IMR-90 (cell line): ENCODE measurements at places on chromosomes 2 and 18. TPM values are rescaled to one million over a fixed set of nuclear protein-coding genes. Genes with fewer than 3 reads are reported as not detected.

DNA sequence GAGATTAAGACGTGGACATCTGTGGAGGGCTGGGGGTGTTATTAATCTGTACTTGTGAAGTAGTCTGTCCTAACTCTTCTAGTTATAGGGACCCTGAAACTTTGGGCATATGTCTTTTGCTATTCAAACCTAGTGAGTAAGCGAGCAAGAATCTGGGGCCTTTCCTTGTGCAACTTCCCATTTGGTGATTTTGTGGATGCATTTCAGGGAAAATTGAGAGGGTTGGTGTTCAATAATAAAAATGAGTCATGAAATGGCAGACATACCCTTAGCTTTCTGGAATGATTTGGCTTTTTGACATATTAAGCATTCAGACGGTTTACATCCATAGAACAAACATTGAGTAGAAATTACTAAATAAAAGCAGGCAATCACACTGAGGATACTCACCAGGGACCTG, 17.0 kb downstream of the COL4A4 start:
- no peak for DNase-seq

GPR35 gene
- 0.28 TPM in 1 of 2 replicates, not detected in the other for total RNA-seq

GRCh38 chr2:170716851-170717598, 1.9 kb downstream of the SP5 start:
- DNase-seq, result peak; percentile 5

RMDN2 gene
- 2.3 and 5.8 TPM in 2 replicates for total RNA-seq

DNA sequence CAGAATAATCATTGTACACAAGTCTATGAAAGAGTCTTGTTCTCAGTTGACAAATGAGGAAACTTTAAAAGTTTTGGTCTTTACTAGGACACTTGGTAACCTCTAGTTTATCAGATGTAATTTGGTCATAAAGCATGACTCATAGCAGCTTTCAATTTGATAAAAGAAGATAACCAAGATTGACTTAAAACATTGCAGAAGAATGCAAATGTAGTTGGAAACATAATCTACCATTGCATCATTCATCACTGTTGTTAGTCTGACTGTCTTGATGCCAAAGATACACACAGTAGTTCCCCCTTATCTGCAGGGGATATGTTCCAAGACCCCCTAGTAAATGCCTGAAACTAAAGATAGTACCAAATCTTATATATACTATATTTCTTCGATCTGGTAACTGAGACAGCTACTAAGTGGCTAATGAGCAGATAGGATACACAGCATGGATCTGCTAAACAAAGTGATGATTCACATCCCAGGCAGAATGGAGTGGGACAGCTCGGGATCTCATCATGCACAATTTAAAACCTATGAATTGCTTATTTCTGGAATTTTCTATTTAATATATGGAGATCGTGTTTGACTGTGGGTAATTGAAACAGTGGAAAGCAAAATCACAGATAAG, 131.4 kb upstream of the CCDC68 start:
- DNase-seq, result peak; percentile 5

TFCP2L1 gene
- total RNA-seq, result not detected in 2 replicates

DNA sequence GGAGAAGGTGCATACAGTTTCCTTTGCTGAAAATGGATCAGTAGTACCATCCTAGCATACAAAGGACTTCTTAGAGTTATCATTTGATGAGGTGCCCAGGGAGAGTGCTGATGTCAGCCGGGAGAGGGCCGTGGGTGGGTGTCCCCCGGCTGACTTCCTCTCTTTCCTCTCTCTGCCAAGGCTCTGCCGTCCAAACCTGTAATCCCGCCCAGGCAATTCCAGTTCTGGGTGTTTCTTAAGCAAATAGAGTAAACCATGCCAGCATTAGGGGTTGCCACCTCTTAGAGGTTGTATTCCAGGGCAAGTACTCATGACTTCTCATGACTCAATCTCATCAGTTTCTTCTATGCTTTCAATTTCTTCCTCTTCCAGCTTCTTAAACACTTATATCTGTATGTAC, 117.2 kb downstream of the GATA6 start:
- no peak for DNase-seq

DNA sequence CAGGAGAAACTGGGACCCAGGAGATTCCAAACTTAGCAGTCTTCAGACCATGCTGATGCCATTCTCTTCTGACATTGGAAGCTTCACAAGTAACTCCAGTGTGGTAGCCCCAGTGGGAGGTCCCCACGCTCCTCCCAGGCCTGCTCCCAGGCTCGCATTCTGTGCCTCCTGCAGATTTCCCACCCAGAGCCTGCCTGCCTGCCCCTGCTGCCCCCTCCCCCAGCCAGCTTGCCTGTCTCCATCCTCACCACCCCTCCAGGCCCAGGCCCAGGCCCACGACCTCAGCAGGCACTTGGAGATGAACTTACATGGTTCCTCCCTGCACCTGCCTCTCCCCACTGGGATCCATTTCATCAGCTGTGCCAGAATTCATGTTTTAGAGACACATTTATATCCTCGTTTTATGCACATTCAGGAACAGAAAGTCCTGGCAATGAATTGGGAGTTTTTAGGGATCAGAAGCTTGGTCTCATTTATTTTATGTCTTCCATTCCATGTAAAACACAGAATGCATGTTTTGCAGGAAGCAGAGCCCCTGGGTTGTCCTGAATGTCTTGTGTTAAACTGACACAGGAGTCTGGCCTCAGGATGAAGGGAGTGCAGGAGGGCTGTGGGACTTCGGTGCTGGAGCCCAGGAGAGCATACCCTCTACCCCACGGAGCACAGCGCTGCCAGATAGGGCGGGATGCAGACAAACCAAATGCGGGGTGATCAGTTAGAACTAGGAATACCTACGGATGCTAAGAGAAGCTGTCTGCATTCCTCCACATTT, 150.5 kb downstream of the SNTG2 start:
- no peak for DNase-seq

TBR1 gene
- not detected in 2 replicates for total RNA-seq

GRCh38 chr2:47237375-47238334, 82.5 kb upstream of the STPG4 start:
- peak; percentile 47 for DNase-seq

DNA sequence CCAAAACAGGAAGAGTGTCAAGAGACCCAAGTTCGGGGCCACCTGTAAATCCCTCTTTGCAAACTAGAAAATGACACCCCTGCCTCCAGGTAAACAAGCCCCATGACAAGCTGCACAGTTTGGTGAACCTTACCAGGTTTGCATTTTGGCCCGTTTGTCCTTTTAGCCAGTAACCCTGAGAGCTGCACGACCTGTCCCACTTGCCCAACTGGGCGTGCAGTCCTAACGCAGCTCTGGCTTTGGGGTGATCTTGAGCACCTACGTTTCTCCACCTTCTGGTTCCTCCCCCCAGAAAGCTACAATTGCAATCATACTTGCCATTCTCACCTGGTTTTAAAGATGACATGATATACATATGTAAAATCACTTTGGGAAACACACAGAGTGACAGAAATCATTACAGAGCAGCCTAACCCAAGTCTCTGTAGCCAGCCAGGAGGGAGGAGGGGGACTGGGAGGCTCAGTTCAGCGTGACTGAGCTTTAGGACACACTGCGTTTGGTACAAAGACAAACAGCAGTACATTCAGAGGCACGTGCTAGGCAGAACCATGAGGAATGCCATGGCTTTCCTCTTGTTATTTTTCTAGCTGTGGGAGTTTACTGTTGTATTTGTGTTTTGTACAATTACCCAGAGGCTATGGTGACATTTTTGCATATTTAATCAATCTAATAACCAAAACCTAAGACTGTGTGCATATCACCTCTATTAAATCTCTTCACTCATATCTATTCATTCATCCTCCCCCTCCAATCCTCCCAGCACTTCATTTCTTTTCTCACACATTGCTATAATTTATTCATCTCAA, 304.0 kb downstream of the IRS1 start:
- DNase-seq, result no peak

GPAT2 gene
- 0.28 and 0.36 TPM in 2 replicates for total RNA-seq

GRCh38 chr2:3356799-3357198, 20.8 kb downstream of the EIPR1 start:
- DNase-seq, result no peak

RNF144A gene
- 0.18 and 0.28 TPM in 2 replicates for total RNA-seq

DNA sequence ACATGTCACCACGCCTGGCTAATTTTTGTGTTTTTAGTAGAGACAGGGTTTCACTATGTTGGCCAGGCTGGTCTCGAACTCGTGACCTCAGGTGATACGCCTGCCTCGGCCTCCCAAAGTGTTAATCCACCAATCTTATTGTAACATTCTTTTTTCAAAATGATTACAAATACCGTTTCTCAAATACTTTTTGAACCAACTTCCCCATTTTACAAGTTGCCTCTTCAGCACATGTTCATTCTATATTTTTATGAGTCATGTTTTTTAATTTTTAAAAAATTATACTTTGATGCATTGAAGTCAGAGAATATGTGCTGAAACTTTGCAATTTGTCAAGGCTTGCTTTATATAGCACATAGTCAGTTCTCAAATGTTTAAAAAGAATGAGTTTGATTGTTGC, 58.2 kb downstream of the QPCT start:
- no peak for DNase-seq

DNA sequence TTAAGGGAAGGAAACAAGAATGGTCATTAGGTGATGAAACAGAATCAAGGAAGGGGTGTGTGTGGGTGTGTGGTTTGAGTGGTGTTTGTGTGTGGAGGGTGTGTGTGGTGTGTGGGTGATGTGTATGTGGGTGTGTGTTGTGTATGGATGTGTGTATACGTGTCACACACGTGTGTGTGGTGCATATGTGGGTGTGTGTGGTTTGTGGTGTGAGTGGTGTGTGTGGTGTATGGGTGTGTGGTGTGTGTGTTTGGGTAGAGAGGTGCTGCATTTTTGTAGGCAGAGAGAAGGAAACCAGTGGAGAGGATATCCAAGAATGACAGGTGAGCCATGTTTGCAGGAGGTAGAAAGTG, 1.1 kb upstream of the CEP192 start:
- DNase-seq, result no peak

BCL11A gene
- 1.1 and 1.7 TPM in 2 replicates for total RNA-seq

GRCh38 chr2:36536776-36537175, 61.2 kb downstream of the FEZ2 start:
- DNase-seq, result no peak

DNA sequence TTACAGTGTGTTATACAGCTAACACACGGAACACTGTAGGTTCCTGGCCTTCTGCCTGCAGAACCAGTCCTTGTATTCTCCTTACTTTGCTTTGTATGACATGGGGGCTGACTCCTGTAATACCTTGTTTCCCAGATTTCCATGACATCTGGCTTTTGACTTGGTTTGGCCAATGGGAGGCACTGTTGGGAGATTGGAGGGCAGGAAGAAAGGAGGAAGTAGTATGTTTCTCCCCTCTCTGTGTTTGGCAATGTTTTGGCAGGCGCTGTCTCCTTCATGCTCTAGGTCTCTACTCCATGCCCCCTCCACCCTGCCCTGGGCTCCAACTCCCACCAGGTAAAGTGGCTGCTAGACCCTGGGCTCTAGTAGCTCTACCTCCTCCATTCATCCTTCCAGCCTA, 331.1 kb upstream of the SLC14A2 start:
- no peak for DNase-seq
